ENCODE measurements at places on chromosomes 16 and 17.

GRCh38 chr17:73533127-73533526 lies 111.1 kb downstream of the SDK2 start:
- DNase-seq, result no peak

DNA sequence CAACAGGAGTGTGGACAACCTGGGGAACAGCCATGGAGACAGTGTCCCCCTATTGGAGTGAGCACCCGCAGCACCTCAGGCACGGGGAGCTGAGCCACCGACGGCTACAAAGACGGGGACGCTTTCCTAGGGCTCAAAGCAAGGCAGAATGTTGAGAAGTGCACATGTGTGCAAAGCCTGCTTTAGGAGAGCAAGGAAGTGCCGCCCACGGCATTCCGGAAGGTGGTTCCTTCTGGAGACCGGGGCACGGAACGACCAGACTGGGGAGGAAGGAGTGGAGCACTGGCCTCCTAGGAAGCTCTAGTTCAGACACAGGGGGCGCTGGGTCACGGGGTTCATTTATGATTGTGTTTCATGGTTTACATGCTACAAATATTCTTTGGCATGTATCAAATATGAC lies 52.2 kb downstream of the TBC1D16 start:
- DNase-seq, result no peak

- DNase-seq, result no peak
Measured at GRCh38 chr16:88461331-88462269, 8.5 kb downstream of the ZFPM1 start.

DNA sequence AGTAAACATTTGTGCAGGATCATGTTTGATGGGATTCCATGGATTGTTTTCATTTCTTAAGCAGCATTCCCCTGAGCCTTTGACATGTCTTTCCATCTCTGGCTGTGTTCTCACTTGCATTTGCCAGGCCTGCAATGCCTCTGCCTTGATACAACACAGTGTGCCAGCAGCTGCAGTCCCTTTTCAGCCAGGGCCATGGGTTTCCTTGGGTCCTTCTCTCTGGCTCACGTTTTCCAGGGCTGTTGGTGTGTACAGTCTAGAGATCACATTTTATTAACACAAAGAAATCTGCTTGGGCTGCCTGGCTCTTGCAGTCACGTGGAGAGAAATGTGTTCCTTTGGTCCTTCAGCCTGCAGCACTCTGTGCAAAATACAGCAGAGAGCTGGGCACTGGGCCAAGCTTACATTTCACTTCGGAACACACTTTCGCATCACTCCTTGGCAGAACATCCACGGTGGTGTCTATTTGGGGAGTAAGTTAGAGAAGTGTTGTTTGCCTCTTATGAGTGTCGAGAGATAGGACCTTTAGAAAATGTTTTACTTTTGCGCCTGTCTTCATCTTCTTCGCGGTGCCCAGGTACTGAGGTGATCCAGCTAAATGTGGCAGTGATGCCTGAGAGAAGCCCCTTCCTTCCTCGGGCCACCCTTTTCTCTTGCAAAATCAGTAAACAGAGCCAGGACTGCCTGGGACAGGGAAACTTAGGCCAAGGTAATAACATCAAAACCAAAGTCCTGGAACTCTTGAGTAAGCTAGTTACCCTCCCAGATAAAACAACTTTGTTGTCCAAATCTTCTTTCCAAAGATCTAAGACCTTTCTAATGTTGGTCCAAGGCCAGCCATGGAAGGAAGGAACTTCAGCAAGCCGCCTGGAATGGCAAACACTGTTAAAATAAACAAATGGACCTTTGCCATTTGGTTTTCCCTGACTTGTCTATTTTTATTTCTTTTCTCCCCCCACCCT lies 20.9 kb downstream of the HLF start:
- no peak for DNase-seq

DNA sequence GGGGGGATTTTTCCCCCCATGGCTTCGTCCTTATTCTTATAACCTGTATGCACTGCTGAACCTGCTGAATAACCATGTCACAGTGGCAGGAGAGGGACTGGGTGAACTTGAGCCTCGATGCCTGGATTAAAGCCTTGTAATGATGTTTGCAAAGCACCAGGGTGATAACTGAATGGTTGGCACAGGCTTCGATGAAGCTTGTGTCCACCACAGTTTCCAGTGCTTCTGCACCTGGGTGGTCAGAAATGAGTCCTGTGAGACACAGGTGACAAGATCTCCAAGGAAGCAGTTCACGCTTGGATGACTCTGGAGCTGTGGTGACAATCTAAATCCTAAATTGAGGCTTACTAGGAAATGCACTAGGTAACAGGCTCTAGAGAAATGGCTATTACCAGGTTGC lies 729.3 kb downstream of the MAF start:
- no peak for DNase-seq

DNA sequence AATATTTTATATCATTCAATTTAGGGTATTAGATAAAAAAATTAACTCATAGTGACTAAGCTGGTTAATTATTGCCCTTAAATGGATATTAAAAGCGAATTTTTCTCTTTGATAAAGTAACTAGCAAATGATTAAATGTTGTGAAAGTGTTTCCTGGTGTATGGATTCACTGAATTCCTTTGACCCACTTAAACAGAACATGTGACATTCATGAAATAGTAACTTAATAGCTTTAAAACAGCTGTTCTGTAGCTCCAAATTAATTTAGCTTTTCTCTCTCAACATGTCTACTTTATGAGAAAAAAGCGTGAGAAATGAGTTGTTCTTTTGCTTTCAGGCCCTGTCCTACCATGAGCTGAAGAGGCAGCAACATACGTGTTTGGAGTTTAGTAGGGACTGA lies 36.4 kb upstream of the APPBP2 start:
- no peak for DNase-seq

DNA sequence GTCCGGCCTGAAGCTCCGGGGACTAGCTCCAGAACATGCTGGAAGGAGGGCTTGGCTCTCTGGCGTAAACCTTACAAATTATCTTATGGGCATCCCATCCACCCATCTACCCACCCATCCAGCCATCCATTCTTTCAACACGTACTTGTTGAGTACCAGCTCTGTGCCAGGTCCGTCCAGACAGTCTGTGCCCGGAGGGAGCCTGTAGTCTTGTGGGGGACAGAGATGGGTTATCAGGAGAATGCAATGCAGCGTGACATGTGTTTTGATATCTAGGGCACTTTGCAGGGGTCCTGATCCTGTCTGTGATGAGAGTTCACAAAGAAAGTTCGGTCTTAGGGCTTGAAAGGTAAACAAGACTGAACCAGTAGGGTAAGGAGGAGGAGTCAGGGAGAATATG lies 4.1 kb upstream of the SLC13A2 start:
- no peak for DNase-seq

- no peak for DNase-seq
Measured at GRCh38 chr17:51185763-51186332, 19.6 kb downstream of the NME2 start.

GRCh38 chr17:307741-308507 lies 44.7 kb downstream of the RPH3AL start:
- no peak for DNase-seq

- DNase-seq, result no peak
Measured at GRCh38 chr17:67479148-67479547, 102.1 kb downstream of the PITPNC1 start.

GRCh38 chr16:74601126-74601871 lies 5.6 kb downstream of the GLG1 start:
- no peak for DNase-seq

- DNase-seq, result no peak
Measured at GRCh38 chr16:84608282-84608681, 9.6 kb downstream of the COTL1 start.

DNA sequence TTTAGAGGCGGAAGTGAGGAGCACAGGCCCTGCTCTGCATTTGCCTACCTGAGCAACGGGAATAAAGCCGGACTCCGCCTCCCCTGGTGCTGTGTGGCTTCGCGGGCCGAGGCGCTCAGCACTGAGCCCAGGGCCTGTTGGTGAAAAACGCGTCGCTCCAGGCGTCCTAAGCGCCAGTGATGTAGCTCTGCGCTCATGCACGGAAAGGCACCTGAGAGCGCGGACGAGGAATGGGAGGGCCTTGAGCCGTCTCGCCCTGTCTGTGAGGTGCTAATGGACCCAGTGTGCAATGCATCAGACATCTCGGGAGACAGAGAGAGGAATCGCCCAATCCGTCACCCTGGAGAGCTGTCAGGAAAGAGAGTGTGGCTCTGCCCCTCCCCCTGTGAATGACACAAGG lies 17.2 kb upstream of the ATP2A3 start:
- DNase-seq, result no peak

DNA sequence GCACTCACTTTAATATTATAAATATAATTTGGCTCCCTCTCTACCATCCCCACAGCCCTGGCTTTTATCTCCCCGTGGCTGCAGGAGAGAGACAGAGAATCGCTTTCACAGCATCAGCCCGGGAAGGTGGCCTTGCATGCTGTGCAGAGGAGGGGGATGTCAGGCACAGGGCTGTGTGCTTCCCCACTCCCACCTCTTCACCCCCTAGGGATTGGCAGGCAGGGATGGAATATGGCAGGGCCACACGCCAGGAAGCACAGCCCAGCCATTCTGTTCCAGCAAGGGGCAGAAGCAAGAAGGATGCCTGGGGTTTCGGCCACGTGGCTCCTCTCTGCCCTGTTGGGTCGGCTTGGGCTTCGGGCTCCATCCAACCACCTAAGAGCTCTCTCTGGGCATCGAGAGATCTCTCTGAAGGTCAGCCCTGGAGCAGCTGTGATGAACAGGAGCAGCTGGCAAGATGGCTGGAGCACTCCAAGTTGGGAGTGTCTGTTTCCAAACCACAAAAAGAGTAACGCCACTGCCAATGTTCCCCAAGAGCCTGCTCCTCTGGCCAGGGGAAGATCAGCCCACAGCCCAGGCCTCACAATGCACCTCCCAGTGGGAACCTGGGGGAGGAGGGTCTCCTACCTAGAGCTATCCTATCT lies 223.2 kb downstream of the C16orf78 start:
- no peak for DNase-seq

- DNase-seq, result no peak
Measured at GRCh38 chr16:52077607-52078006, 469.3 kb downstream of the TOX3 start.

DNA sequence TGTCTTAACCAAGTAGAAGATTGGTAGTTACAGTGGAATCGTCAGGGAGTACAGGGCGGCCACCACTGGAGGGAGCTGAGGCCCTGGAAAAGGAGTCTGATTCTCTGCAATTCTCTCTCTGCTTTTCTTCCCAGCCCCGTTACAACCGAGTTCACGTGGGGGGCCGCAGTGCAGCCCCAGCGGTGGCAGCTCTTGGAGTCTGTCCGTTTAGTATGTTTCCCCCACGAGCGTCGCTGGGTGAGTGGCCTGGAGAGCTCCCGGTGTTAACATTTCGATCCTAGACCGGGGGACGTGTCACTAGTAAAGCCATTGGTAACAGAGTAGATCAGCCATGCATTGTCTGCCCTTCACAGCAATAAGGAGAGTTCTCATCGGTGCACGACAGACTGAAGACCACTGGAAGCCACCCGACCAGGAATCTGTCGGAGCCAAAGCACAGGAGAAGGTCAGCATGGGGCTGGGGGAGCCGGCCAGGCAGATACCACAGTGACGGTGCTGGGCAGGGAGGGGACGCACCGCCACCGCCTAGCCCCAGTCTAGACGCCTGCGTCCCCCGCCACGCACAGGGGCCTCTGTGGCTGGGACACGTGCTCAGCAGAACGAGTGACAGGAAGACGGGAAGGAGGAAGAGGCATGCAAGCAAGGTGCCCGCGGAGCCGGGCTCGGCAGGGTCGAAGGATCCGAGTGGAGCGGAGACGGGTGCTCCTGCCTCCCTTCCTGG lies 15.7 kb downstream of the SLC16A3 start:
- DNase-seq, result no peak

GRCh38 chr16:3243882-3244281 lies 8.9 kb upstream of the ZNF200 start:
- DNase-seq, result no peak

GRCh38 chr17:42276609-42277341 lies 584 bp upstream of the STAT5B start:
- DNase-seq, result peak; percentile 77

DNA sequence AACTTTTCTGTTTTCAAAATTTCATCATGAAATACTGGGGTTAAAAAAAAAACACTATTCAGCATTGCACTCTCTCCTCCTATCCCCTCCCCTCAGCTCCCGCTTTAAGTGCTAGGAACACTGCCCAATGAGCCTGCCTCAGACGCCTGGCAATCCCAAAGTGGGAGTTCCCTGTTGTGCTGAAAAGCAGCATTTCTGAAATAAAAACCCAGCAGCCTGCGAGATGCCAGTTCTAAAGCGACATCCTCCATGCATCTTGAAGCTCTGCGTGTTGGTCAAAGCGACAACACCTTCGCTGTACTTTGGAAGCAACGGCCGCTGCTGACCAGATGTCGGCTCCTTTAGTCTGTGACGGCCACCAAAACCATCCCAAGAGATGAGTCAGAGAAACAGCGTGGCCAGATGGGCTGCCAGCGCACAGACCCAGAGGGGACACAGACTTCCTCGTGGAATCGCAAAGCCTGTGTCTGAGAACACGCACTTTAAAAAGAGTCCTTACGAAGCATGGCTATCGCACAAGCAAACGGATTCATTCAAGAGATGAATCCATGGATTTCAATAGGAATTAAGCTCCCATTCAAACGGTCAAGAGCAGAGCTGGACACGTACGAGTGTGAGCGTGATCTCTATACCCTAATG lies 32.8 kb downstream of the FBXO31 start:
- DNase-seq, result no peak

- peak; percentile 67 for DNase-seq
Measured at GRCh38 chr16:85029408-85029784, 1.8 kb downstream of the KIAA0513 start.

DNA sequence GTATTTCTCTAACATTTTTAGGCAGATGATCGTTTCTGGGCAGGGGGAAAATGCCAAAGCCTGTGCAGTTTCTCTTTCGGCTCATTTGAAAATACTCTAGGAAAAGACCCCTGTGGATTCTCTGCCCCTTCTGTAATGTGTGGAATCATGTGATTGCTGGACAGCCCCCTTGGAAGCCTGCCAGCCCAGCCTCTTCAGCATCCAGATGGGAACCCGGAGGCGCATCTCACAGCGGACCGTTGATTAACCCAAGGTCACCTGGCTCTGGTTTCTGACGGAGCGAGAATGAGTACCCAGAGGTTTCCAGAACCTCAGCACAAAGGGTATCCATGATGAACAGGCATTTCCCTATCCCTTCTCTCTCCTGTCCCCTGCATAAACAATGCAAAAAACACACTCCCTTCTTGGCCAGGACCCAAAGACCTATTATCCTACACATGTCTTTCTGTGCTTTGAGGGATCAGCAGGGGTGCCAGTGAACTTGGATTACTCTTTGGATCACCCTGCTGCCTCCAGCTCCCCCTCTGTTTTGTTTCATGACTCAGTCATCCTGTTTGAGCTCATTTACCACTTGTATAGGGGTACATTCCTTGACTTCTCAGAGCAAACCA lies 957.1 kb upstream of the RBFOX1 start:
- no peak for DNase-seq

GRCh38 chr17:41835214-41835799 lies 725 bp downstream of the NT5C3B start:
- no peak for DNase-seq

DNA sequence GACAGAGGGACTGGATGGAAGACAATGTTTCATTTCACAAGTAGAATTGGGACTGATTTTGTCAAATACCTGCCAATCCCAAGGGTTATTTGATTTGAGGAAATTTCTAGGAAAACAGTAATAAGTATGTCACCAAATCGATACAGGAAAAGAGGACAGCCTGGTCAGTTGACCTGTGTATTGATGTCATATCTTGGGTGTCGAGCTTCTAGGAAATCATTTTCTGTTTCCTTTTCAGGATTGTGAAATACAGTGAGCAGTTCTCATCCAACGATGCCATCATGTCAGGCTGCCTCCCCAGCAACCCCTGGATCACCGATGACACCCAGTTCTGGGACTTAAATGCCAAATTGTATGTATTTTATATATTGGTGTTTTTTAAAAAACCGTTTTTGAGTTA lies 56.1 kb downstream of the RGS9 start:
- DNase-seq, result no peak

All from urothelium cell line (cell line).